ENCODE measurements at places on chromosomes 16 and 17.

GRCh38 chr16:56615353-56615752 is 7.0 kb downstream of the MT2A start:
- DNase-seq, result no peak

DNA sequence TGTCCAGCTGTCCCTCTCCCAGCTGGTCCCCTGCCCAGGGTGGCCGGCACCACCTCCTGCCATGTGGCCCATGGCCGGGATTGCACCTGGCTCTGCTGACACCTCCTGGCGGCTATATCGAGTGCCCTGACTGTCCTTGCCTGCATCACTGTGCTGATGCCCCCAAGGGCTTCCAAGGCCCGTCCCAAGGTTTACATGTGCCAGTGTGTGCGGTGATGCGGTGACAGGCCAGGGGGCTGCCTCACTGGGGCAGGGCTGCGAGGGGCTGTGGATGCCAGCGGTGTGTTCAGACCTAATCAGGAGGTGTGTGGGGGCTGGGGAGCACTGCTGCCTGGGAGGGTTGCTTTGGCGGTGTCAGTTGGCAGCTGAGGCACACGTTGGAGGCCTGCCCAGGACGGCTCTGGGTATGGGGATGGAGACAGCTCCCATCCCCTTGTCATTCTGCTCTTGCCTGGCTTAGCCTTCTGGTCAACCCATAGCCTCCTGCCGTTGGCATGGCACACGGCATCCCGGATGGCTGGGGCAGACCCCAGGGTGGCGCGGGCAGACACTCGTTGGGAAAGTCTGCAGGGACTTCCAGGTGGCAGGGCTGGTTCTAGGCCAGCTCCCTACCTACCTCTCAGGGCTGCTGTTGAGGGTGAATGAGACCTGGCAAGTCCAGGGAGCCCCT is 5.5 kb downstream of the MAP2K3 start:
- no peak for DNase-seq

DNA sequence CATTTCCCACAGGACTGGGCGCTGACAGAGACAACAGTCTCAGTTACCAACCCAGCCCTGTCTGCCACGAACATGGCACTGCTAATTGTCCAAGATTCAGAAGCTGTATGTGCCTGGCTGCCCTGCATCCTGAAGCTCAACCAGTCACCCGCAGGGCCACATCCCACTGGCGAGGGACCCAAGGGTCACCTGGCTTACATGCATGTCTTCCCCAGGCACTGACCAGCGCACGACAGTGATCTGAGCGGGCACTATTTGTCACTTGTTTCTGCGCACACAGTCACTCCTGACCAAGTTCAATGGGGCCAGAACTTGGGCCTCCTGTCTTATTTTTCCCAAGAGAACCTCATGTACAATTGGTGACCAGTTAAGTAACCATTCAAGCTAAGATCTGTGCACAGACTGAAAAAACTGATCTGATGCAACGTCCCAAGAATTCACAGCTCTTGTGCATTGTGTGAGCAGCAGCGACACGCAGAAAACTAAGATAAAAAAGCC is 13.1 kb downstream of the USP7 start:
- no peak for DNase-seq

DNA sequence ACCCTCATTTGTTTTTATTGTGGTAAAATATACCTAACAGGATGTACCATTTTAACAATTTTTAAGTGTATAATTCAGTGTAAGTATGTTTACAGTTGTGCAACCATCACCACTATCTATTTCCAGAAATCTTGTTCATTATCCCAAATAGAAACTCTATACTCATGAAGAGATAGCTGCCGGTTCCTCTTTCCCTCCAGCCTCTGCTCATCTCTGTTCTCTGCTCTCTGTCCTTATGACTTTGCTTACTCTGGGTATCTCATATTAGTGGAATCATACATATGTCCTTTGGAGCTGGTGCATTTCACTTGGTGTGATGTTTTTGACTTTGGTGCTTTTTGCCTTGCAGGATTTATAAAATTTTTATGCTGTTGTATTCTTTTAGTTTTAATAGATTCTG is 19.4 kb downstream of the CYLD start:
- DNase-seq, result no peak

- DNase-seq, result peak; percentile 66
These were observed 22.1 kb downstream of the VAC14 start for GRCh38 chr16:70778901-70779309.

DNA sequence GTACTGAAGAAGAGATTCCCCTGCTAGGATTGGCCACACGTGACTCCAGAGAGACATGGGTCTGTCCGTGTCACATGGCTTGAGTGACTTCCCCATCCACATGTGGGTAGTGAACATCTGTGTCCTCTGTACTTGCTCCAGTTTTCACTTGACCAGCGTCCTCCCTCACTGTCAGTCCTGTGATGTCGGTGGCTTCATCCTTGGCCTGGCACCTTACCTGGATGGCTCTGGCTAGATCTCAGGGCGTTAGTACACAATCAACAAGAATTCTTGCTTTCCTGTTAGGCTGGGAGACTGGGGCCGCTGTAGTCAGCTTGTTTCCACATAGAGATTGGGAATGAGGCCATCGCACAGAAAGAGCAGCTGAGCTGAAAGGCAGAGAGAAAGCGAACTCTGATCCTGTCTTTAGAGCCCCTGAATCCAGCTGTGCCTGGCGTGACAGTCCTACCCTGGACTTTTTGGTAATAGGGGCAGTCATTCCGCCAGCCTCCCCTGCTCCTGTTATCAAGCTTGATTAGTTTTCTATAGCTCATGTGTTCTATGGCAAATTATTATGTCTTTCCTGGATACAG is 227.3 kb downstream of the SNX29 start:
- DNase-seq, result no peak

DNA sequence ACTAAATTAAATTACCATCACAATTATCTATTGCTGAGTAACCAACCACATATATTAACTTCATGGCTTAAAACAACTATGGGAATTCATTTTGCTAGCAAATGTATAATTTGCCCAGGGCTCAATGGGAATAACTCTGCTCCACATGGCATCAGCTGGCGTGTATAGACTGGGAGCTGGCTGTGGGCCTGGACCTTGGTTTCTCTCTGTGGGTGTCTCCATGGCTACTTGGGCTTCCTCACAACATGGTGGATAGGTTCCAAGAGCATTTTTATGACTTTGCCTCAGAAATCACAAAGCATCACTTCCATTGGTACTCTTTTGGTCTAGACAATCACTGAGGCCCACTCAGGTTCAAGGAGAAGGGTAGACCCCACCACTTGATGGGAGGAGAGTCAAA is 144.9 kb downstream of the SOCS1 start:
- DNase-seq, result no peak

- no peak for DNase-seq
These were observed 8.3 kb upstream of the PSMD3 start for GRCh38 chr17:39972271-39972670.

DNA sequence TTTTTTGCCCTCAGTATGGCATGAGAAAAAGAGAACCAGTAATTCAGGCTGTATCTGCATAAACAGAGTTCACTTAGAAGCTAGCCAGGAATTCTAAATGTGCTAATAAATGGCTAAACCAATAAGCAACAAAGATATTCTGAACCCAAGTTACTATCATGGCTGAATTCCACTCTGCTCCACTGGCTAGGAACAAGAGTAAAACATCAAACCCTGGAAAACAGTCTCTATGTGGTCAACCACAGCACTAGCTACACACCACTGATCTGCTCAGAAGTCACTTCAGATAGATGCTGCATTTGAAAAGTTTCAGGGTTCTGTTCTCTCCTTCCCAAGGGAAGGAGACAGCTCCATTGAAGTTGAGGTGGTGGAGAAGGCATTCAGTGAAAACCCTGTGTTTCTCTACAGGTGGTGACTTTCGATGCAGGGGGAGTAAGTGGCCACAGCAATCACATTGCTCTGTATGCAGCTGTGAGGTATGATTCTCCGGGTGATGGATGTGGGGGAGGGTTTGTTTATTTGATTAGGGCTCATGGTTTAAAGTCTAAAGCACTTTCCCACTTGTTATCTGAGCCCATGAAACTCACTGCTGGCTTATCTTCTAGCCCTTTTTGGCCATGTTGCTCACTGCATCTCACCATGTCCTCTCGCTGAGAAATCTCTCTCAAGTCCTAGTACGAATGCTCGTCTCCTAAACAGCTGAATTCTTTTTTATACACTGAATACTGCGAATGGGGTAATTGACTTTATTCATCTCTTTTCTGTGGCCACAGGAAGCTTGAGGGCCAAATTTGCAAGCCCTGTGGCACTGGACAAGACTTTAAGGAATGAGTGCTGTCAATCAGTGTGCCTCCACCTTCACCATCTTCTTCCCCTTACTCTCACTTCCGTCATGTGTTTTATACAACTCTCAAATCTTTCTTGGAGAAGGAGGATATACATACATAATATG is 39.9 kb downstream of the CENPV start:
- peak; percentile 33 for DNase-seq

- DNase-seq, result no peak
These were observed 484.9 kb upstream of the WSB1 start for GRCh38 chr17:26809033-26809432.

GRCh38 chr16:2280981-2281542 is 13.1 kb upstream of the RNPS1 start:
- DNase-seq, result no peak

DNA sequence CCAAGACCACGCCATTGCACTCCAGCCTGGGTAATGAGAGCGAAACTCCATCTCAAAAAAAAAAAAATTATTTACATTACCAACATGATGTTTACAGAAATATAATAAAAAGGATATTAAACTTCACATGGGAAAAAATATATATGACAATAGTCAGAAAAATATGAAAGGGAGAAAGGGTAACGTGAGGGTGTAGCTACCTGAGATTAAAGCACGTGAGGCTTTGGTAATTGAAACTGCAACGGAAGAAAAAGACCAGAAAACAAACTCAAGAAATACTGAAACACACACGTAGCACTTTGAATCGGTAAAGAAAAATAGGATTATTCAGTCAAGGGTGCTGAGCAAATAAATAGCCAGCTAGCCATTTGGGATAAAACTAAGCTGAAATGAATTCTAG is 53.6 kb downstream of the CYTH1 start:
- DNase-seq, result no peak

DNA sequence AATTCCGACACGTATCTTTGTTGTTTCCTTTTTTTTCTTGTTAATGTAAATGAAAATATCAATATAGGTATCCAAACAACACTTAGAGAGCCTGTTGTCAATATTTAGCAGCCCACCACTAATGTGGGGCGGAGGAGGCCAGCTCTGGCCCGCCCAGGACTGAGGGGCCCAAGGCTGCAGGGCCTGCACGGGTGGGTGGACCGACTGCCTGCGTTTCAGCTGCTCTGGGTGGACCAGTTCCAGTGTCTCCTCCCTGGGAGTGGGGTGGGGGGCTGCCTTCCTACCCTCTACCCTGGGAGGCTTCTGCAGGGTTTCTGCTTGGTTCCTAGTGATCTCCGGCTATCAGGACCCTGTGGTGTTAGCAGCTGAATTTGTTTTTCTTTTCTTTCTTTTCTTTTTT is 15.9 kb upstream of the ADGRG1 start:
- DNase-seq, result no peak

DNA sequence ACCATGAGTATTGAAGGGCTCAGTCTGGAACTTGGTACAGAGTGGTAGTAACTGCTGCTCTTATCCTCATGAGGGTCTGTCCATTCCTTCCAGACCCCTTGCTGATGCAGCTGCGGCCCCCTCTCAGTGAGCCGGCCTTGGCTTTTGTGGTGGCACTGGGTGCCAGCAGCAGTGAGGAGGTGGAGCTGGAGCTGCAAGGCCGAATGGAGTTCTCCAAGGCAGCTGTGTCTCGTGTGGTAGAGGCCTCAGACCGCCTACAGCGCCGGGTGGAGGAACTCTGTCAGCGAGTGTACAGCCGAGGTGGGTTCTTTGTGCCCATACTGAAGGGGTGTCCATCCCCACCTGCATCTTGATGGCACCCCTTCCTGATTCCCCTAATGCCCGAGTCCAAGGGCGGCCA is 2.0 kb downstream of the RNF40 start:
- no peak for DNase-seq

GRCh38 chr17:49285716-49286115 is 55.1 kb upstream of the PHOSPHO1 start:
- no peak for DNase-seq

GRCh38 chr16:1379304-1380076 is 27.8 kb downstream of the GNPTG start:
- DNase-seq, result no peak

GRCh38 chr16:20303012-20303411 is 24.3 kb downstream of the GP2 start:
- no peak for DNase-seq

GRCh38 chr17:37388266-37388665 is 12.5 kb downstream of the C17orf78 start:
- DNase-seq, result no peak

DNA sequence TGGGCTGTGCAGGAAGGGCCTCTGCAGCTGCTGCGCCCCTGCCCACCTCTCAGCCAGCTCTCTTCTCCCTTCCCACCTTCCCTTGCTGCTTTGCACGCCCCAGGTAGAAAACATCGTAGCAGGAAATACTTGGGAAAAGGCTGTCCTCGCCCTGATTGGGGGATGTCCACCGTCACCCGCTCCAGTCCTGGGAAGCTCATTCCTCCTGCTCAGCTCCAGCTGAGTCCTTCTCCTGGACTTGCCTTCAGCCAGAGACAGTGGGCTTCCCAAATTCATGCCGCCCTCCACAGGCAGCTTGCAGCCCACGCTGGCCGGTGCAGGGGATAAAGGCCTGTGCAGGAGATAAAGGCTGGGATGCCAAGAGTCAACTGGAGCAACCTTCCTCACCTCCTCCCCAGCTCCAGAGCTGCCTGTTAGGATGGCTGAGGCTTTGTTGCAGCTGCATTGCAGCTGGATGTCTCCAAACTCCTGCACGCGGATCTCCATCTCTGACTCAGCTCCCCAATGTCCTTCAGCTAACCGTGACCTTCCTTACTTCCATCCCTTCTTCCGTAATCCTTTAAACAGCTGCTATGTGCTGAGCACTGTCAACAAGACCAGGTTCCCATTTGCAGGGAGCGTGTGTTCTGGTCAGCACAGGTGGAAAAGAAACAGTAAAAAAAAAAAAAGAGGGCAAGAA is 402.0 kb upstream of the TNRC6C start:
- no peak for DNase-seq

DNA sequence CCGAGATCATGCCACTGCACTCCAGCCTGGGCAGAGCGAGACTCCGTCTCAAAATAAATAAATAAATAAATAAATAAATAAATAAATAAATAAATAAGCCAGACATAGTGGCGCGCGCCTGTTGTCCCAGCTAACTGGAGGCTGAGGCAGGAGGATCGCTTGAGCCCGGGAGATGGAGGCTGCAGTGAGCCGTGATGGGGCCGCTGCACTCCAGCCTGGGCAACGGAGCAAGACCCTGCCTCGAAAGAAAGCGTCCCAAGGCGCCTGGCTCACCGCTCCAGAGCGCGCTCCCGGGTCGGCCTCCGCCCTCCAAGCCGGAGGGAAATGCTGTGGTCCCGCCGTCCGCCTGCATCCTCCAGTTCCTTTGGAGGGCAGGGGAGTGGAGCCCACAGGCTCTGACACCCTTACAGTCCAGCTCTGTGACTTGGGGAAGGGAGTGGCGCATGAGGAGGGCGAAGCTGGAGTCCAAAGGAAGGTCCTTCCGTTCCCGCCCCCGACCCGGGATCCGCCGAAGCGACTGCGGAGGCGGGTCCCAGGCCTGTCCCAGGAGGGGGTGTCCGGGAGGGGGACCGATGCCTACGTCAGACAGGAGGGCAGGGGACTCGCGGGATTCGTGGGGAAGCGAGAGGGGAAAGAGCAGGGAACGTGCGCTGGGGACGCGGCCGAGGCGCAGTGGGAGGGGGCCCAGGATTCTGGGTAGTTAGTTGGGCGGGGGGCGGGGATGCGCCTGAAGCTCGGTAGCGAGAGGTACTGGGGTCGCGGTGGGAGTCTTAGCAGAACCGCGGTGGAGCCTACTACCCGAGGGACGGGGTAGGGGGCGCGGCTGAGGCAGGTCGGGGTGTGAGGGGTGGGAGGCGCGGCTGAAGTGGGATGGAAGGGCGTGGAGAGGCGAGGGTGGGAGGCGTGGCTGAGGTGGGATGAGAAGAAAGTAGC is 8.4 kb upstream of the TRPV2 start:
- no peak for DNase-seq
